ENCODE measurements at places on chromosomes 1 and 21.

DNA sequence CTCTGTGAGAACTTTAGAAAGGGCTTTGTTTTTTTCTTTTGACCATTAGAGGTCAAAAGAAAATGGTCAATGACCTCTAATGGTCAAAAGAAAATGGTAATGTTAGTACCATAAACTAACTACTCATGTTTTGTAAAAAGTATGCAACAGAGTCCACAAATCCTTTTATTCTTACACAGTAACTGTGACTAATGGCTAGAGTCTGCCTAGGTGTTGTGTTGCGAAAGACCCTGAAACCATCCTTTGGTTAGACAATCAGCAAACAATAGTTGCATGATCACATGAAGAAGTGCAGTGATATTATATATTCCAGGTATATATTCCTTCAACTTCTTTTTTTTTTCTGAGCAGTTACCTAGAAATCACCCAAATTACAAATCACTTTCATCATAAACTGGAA lies 40.9 kb downstream of the NEGR1 start:
- no peak for DNase-seq

DNA sequence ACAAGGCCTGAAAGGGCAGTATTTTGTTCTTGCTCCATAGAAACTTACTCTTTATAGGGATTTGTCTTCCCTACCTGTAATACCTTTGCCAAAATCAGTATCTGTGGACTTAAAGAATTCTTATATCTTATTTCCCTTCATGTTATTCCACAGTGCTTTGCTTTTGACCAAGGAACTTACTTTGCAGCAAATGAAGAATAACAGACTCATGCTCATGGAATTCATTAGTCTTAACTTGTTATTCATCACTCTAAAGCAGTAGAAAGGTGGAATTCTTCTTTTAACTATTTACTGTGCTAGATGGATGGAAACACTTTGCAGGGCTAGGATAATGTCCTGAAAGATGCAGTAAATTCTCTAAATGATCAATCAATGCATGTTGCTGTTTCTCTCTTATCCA lies 45.9 kb downstream of the DUSP10 start:
- no peak for DNase-seq

DNA sequence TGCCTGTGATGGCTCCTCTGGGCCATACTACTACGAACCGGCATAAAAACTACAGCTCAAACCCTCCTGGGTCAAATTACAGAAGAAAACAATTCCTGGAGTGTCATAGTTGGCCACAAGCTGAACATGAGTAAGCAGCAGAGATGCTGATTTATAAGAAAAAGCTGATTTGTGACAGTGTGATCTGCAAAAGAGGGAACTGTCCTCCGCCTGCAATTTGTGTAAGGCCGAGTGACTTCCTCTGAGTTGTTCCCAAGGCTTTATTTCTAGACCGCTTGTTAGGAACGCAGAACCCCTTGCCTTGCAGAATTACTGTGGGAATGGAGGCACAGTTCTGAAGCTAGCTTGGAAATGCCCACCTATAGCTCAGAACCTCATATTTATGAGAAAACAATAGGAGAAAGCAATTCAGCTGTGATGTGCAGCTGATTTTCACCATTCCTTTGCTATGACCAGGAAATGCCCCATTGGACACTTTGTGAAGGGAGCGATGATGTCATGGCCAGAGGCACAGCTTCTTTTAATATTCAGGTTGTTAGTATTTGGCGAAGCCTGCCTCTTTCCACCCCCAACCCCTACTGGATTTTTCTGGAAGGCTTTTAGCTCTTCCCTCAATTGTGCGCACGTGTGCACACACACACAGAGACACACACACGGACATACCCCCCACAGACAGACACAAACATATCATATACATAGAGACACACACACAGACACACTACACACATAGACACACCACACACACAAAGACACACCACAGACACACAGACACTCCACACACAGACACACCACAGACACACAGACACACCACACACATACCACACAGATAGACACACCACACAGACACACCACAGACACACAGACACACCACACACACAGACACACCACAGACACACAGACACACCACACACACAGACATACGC lies 47.6 kb downstream of the IER5 start:
- DNase-seq: no peak

DNA sequence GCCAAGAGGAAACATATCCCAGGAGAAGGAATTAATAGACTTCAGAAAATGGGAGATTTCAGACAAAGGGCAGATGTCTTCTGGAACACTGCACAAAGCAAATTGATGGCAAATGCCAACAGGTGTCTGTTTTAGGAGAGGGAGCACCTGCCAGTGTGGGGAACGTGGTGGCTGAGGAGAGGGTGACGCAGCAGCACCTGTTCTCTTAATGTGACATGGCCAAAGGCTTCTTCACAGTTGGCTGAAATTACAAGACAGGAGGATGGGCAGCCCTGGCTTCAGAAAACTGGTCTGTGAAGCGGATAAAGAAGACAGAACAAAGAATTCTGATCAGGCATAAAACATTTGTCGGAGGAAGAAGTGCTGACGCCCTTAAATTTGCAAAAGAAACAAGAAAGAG lies 178.7 kb upstream of the RUNX1 start:
- DNase-seq: no peak

DNA sequence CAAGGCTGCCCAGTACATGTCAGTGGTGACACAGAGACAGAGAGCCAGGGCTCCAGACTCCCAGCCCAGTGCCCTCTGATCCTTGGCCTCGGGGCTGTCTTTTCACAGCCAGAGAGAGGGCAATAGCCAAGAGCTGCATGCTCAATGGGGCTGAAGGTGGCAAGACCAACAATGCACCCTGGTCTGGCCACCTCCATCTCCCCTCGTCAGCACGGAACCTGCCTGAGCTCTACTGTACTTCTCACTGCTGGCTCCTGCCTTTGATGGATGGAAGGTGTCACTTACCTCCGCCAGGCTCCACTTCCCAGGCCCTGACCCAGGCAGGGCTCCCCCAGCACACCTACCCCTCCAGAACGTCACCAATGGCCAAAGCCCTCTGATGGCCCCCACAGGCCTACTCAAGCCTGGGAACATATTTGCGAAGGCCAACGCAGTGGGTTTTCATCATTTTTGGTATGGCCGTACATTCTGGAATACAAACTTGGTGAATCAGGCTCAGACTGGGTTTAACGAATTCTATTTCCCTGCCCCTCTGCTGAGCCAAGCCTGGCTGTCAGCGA lies 88.1 kb downstream of the DMRTB1 start:
- no peak for DNase-seq

DNA sequence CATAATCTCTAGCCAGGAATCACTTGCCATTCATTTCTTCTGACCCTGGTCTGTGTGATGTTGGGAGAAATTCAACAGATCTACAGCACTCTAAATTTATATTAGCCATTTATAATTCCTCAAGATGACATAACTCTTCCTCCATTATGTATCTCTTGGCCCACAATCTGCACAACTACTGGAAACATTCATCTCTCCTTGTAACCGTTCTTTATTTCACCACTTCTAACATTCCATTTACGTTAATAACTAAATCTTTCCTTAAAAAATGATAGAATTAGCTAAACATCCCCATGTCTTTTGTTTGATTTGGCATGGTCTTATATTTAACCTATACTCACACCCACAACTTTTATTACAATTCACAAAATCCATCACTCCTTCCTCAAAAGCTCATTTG lies 166.0 kb downstream of the COL11A1 start:
- no peak for DNase-seq

DNA sequence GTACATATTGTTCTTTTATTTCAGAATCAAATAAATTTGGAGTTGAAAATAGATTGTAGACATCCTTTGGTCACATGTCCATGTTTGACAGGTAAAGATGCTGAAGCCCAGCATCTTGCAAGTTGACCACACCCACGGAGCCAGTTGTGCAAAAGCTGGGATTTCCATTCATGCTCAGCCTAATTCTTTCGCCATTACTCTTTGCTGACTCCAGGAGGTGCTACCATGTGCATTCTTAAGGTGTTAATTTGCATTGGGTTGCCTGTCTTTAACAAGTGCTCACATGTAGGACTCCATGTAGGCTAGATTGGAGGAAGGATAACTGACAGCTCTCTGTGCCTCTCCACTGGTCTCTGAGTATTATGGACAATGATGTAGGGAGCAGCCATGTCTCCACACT lies 660.7 kb downstream of the LMO4 start:
- DNase-seq: no peak

GRCh38 chr1:81597720-81598426 lies 202.9 kb upstream of the ADGRL2 start:
- no peak for DNase-seq

- DNase-seq: no peak
These were observed 142.8 kb downstream of the ASTN1 start for GRCh38 chr1:177021687-177022086.

- no peak for DNase-seq
These were observed 32.9 kb downstream of the FAM78B start for GRCh38 chr1:166133857-166134256.

GRCh38 chr1:204994086-204994862 lies 48.7 kb upstream of the CNTN2 start:
- no peak for DNase-seq

GRCh38 chr1:10507111-10507879 lies 32.5 kb downstream of the PEX14 start:
- DNase-seq: no peak

DNA sequence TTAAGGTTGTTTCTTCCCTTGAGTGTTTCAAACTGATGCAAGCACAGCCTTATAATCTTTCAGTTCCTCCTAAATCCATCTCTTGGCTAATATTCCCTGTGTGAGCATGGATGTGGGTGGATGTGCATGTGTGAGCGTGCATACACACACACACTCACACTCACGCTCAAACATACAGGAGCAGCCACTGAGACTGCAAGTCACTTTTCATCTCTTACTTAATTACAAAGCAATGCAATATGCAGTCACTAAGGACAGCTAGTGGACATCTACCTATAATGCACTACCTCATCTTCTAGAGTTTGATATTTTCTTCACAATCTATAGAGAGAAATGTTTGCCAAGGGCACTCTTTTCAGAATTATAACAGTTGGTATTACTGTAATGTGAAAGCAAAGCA lies 1.4 kb downstream of the ESRRG start:
- no peak for DNase-seq

- DNase-seq: no peak
These were observed 2.7 kb downstream of the CAMK2N1 start for GRCh38 chr1:20483098-20483832.

DNA sequence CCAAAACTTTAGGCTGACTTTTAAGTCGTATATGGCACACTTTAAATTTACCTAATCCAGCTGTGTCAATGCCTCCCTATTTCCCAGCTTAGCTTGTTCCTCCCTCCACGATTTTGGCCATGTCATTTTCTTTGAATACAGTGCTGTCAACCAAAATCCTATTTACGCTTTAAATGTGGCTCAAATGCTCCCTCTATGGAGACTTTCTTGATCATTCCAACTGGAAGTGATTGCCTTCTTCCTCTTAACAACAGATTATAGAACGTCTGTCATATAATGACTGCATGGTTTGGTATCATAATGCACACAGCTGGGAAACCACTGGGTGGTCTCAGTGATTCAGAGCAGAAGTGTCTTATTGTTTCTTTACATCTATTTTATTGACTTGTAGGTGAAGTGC lies 18.9 kb upstream of the BATF3 start:
- no peak for DNase-seq

DNA sequence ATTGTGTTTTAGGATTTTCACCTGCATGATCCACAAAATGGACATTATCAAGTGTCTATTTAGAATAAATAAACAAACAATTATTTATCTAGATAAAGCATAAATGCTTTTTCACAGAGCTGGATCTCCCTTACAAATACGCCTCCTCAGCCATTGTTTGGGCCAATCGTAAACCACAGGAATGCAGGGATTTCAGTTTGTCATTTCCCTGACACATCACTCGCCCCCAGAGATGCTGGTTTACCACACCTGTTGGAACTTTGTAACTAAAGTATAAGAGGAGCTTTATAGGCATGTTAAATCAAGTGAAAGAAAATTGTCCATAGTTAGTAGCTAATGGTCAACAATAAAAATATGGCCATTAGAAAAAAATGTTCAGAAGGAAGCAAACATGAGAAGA lies 40.3 kb downstream of the GPR88 start:
- no peak for DNase-seq

DNA sequence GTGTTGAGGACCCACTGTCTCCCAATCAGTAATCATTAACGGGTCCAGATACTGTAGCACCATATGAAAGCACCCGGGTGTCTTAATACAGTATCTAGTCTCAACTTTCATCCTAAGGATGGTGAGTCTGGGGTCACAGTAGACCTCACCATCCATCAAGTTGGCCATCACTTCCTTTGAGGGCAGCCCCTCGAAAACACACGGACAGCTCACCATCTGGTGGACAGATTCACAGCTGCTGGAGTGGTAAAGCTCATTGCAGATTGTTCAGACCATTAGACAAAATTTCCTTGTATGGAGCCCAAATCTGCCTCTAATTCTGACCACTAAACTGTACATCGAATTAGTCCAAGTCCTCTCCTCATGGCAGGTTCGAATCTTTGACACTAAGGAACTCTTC lies 123.1 kb downstream of the PGBD5 start:
- no peak for DNase-seq

DNA sequence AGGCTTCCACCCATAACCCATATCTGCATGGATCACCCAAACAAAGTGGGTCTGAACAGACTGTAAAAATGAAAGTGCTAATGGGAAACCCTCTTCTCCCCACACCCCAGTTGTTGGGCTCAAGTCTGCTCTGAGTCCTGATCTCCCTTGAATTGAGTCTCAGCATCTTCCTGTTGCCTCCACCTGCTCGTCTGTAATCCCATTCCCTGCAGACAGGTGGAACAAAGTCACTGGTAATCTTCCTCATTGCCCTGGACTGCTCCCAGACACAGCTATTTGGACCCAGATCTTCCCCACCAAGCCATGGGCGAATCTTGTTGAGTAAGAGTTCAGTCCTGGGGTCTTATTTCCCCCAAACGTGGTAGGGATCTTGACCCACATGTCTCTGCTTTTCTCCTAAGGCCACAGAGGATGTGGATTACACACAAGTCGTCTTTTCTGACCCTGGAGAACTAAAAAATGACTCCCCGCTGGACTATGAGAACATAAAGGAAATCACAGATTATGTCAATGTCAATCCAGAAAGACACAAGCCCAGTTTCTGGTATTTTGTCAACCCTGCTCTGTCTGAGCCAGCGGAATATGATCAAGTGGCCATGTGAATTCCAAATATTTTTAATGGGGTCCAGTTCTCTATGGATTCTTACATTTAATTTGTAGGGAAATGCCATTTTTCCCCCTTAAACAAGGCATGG lies 15.7 kb downstream of the AVPR1B start:
- no peak for DNase-seq

DNA sequence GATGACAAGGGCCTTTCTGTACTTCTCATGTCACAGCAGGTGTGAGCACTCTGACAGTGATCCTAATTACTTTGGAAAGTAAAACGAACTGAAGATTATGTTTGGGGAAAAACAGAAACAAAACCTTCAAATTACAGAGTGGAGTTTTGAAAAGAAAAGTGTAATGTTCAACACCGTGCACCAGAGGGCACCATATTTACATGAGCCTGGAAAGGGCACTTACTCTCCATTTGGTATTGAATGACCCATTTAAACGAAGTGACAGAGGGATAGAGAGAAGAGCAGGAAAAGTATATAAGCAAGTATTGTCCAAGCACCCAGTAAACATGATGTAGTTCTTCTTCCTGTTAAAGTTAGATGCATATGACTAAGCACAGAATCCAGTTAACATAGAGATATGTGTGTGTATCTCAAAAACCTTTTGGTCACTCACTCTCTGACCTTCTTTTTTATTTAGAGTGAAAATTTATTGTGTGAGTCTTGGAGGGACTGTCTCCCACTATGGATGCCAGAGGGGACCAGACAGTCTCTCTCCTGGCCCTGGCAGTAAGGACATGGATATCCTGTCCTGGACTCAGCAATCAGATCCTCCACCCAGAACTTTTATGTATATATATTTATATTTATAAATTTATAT lies 3.8 kb upstream of the RGSL1 start:
- DNase-seq: no peak

Data from stimulated activated CD8-positive, alpha-beta memory T cell treated with anti-CD3 and anti-CD28 coated beads, Interleukin-4, amount 100 ng/mL, for 1 hour (primary cell).